ENCODE measurements at places on chromosomes 11 and 22.

DNA sequence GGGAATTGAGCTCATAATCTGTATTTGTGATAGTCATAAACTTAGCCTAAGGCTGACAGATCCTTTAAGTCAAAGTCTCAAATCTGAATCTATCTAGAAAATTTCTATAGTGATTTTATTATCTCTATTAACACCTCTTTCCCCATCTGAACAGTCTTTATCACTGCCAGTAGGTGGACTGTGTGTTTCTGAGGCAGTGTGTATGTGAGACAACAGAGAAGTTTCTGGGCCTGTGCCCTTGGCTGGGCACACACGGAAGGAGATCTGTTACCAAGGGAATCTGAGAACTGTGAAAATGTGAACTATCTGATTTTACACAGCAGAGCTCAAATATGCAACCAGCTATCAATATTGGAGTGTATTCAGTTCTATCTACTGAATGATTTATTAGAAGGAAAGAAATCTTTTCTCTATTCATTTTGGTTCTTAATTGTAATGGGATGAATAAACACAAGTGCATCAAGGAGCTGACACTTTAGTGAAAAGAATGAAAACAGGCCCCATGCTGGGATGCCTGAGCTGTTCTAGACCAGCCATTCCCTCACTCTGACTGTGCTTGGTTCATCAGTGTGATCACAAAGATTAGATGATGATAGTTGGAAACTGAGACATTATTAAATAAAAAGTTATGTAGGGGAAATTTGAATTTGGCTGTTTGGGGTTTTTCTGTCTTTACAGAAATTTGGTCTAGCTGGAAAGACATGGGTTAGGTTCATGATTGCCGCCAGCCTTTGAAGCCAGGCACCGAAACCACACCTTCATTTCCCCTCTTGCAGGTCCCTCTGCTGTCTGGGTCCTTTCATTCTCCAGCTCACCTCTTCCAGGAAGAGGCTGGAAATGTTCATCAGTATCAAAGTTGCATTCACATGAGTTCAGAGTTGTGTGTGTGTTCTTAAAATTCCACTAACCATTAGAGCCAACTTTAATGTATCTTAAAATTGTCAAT, 68.1 kb downstream of the LIF start:
- no peak for DNase-seq

DNA sequence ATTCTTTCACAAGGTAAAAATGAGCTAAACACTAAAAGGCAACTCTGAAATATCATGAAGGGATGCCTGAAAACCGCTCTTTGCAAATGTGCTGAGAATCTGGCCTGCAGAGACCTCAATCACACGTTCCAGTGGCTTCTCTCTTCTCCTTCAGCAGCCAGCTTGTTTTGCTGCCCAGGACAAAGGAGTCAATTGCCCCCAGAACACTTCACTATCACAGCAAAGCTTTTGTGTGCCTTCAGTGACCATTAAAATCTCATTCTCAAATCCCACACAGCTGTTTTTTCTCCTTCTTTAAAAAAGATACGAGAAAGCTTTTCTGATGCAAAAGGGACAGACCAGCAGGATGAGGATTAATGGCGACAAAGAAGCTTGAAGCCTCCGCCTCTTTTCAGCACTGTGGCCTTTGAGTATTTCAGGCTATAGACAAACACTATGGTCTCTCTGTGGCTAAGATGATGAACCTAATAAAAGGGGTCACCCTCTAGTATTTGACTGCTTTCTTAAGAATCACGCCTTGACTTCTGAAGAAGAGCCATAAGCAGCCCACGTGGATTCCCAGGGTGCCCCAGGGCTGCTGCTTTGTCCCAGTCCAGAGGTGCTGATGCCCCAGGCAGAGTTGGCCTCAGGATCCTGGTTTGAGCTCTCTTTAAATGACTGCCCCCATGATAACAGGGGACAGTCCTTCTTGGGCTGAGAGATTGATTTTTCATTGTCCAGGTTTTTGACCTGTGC, 33.4 kb upstream of the NRIP3 start:
- DNase-seq = no peak

- peak; percentile 85 for DNase-seq
Measured at GRCh38 chr11:102564110-102564509, 33.6 kb upstream of the MMP7 start.

- DNase-seq = no peak
Measured at GRCh38 chr11:770642-771616, 6.4 kb downstream of the GATD1 start.

GRCh38 chr22:27903805-27904473, 15.1 kb downstream of the PITPNB start:
- DNase-seq = no peak

DNA sequence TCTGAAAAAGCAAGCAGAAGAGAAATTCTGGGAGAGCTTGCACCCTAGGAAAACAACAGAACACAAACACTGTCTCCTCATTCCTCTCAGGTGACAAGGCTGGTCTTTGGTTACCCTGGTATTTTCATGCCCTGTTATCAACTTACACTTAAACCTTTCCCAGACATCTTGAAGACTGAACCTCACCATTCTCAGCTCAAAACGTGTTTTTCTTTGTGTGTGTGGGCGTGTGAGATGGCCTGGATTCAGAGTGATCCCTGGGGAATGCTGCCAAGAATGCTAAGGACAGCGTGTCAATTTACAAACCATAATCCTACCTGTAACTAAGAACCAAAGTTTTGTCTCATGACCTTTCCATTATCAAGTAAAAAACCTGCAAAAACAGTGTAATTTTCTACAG, 33.3 kb downstream of the ELF5 start:
- DNase-seq = peak; percentile 14

- no peak for DNase-seq
Measured at GRCh38 chr22:41070665-41071331, 21.6 kb upstream of the EP300 start.

GRCh38 chr22:34414467-34415440, 494.5 kb upstream of the LARGE1 start:
- peak; percentile 69 for DNase-seq

GRCh38 chr11:126048197-126048596, 14.5 kb downstream of the CDON start:
- DNase-seq = no peak

DNA sequence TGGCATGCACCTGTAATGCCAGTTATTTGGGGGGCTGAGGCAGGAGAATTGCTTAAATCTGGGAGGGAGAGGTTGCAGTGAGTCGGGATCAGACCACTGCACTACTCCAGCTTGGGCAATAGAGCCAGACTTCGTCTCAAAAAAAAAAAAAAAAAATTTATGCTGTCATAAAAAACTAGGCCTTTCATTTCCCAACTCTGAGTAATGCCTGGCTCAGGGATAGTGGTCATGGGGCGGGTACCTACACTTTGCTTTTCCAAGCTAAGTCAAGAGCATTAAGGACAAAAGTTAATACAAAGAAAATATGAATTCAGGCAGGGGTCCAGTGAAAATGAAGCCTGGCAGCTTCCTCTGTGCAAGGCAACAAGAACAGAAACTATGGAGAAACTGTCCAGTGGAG, 16.3 kb downstream of the CPSF7 start:
- DNase-seq = peak; percentile 31

- no peak for DNase-seq
Measured at GRCh38 chr11:84947970-84948580, 679.1 kb downstream of the DLG2 start.

DNA sequence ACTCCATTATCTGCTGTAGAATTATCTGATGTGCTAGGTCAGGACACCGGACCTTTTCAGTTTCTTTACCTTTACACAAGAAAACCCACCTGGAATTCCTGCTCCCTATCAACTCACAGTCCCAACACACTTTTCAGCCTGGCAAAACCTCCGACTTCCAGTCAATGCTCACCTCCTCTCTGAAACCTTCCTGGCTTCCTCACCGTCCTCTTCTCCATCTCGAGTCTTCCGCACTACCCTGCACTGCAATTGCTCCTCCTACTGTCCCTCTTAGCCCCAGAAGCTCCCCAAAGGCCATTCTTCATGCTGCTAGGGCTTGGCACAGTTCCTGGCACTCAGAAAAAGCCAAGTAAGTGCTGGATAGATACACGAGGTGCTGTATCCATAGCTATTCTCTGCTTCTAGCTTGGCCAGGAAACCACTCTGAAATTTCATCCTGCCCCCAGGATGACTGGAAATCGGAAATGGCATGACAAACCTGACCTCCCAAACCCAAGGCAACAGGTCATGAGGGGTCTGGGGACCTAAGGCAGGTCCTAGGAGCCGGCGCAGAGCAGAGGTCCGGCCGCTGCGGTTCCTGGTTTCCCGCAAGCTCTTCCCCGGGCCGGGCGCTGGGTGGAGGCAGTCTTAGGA, 702 bp downstream of the SYN3 start:
- no peak for DNase-seq

DNA sequence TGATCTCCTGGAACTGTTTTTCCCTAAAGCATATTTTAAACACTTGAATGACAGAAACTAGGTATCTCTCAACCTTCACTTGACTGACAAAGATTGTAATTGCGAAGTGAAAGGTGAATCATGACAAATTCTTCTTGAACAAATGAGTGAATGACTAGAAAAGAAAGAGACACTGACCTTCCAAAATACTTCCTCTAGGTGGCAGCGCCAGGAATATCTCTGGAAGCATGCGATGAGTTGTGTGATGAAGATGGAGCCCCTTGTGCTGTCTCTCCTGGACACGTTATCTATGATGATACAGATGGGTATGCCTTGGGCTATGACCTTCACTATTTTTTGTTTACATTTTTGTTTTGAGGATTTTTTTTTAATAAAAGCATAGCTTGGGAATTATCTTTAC, 7.0 kb upstream of the CASP12 start:
- DNase-seq = no peak

- peak; percentile 14 for DNase-seq
Measured at GRCh38 chr22:28443526-28443876, 236.1 kb downstream of the TTC28 start.

- DNase-seq = peak; percentile 68
Measured at GRCh38 chr11:124080327-124081001, 34.8 kb upstream of the VWA5A start.

DNA sequence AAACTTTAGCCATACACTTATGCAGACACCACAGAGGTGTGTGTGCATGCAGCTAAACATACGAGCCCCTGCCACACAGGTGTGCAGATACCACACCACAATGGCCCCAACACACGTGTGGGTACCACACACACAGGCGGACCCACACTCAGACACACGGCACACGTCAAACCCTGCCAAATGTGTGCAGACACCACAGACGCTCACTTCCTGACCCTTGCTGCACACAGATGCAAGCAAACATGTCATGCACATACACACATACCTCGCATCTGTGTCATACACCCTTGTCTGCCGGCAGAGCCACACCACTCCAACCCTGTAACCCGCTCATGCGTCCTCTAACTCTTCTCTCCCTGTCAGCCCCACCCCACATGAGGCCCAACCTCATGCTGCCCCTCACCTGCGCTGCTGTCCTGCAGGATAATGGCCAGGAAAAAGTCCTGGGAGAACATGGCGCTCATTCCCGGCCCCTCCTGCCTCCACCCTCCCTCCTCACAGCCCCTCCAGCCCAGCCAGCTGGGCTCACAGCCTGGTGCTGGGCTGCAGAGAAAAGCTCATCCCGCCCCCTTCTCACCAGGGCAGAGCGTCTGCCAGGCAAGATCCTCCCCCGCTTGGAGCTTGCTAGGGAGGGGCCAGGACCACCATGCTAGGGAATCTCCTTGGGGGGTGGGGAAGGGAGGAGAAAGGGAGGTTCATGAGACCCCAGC, 14.2 kb downstream of the SMPD1 start:
- DNase-seq = peak; percentile 18

- DNase-seq = no peak
Measured at GRCh38 chr22:43092085-43092484, 2.9 kb upstream of the TTLL1 start.

- peak; percentile 98 for DNase-seq
Measured at GRCh38 chr22:46547883-46548244, 10.4 kb upstream of the CELSR1 start.
